Erythroblast (primary cell): ENCODE measurements at places on chromosomes 7 and 10.

- DNase-seq = peak; percentile 53
Observed at GRCh38 chr10:52308251-52309031, 5.6 kb upstream of the DKK1 start.

- DNase-seq = no peak
Observed at GRCh38 chr7:138919216-138919615, 62.0 kb downstream of the KIAA1549 start.

DNA sequence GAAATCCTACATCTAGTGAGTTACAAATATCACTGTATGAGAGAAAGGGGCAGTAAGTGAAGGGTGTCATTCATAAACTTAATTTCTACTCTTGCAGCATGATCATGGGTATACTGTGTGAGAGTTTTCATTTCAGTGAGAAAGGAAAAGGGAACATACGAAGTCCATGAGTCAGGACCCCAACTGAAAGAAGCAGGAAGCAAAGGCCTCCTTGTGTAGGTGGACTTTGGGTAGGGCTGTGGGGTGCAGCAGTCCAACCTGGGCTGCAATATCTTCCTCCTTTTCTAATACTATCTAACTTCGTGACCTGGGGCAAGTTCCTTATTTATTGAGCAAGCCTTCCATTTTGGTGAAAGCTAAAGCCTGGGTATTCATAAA lies 248.2 kb upstream of the TCF7L2 start:
- no peak for DNase-seq

DNA sequence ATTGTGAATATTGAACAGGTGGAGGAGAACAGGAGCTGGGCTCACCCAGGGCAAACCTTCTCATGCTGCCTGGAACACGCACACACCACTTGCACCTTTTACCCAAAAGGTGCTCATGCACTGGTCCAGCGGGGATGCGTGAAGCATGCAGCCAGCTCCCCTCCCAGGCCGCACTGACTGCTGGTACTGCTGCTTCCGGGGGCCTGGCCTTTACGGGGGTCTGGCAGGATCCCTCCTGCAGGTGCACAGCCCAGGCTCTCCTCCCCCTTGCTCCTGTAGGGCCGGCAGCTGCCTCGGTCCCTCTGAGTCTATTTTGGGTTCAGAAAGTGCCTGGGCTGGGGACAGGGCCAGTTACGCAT lies 221.7 kb downstream of the DNAJB6 start:
- no peak for DNase-seq

- no peak for DNase-seq
Observed at GRCh38 chr7:73880755-73881328, 19.9 kb downstream of the TMEM270 start.

DNA sequence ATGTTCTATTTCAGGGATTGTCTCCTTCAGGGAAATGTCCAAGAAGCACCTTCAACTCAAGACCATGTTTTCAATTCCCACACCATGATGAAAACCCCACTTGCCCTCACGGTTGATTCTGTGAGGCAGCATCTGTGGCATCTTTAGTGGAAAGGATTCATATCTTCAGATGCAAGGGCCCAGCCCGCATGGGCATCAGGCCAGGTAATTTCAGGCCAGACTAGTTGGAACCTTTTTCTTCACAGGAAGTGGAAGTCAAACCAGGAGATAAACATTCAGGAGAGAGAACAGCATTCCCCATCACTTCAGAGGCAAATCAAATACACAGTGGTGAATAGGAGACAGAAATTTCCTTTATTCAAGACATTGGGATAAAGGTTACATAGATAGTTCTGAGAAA lies 88.8 kb downstream of the JCAD start:
- DNase-seq = no peak

GRCh38 chr7:36831049-36831448 lies 106.8 kb upstream of the AOAH start:
- no peak for DNase-seq

DNA sequence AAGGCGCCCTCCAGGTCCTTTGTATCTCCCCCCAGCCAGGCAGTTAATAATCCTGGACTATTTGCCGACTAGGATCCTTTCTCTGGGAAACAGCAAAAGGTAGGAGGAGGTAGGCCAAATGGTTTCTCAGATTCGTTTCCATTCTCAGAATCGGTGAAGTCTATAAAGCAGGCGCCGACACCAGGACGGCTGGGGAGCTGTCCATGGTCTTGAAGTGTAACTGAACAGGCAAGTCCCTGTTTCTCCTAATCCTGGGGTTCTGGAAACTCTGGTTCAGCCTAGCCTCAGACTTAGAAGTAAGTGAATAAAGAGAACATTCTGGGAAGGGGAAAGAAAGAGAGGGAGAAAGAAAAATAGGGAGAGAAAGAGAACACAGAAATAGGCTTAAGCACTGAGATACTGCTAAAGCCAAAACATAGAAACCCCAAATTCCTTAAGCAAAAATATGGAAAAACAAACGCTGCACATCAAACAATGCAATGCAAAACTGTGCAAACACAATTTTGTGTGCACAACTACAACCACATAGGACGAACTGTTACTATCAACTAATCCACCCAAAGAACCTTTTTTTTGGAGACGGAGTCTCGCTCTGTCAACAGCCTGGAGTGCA lies 11.1 kb upstream of the INA start:
- peak; percentile 69 for DNase-seq

DNA sequence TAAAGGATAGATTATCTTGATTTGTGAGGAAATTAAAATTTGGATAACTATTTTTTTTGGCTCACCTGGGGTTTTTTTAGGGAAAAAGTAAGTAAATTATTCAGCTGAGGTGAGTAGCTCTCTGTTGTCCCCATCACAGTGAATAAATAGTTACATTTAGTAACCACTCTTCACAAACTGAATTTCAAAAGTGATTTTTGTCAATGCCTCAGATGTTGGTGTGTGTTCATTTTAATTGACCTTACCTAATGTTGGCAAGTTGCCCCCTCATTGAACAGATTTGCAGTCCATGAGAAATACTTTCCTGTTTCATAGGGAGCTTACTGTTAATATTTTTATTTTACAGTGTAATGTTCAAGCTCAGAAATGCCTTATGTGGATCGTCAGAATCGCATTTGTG lies 18.3 kb downstream of the PLEKHA1 start:
- DNase-seq = no peak

- DNase-seq = no peak
Observed at GRCh38 chr7:113320419-113320818, 202.1 kb upstream of the SMIM30 start.

- DNase-seq = no peak
Observed at GRCh38 chr7:68914006-68914405, 684.3 kb upstream of the AUTS2 start.

GRCh38 chr10:82982110-82982608 lies 1107.2 kb downstream of the NRG3 start:
- DNase-seq = no peak

GRCh38 chr7:23369100-23369499 lies 70.0 kb downstream of the MALSU1 start:
- DNase-seq = no peak

- no peak for DNase-seq
Observed at GRCh38 chr10:10320956-10321355, 696.7 kb upstream of the CELF2 start.

DNA sequence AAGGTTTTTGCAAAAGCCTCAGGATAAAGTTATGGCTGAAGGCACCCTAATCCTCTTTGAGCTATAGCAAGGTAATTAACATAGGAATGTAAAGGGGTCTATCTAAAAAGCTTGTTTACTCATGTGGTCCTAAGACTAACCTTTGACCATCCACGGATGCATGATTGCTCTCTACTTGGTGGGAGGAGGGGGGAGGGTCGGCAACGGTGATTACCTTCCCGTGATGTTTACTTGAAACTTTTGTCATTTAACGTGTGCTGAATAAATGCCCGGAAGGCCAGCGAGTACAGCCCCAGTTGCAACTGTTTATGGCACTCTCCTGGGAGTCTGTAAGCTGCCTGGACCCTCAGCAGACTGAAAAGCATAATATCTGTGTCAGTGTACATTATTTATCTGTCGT lies 78.9 kb upstream of the GPR22 start:
- DNase-seq = no peak

DNA sequence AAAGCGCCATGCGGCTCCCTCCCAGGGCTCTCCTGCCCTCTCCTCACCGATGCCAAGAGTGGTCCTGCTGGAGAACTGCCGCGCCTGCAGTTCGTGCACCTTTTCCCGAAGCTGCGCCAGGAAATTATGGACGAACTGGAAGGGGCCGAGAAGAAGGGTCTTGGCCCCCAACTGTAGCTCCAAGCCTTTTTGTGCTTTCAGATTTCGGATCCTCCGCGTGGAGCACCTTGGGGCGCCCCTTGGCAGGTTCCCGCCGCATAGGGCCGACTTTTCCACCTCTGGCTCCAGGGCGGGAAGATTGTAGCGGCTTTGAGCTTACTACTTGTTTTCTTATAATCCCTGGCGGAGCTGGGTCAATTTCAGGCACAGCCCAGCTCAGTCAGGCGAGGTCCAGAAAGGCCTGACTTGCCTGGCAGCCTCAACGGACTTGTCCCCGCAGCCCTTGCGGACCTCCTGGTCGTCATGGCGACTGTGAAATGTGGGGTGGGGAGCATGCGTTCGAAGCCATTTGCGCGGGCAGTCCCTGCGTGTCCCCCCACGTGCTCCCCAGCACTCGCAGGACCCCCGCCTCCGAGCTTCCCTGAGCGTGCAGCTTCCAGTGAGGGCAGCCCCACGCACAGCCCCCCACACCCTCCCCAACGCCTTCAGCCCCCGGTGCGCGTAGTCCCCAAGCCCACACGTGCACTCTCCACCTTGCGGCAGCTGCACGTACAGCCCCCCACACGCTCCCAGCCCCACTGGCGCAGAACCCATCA lies 129.9 kb downstream of the KBTBD2 start:
- DNase-seq = peak; percentile 30

DNA sequence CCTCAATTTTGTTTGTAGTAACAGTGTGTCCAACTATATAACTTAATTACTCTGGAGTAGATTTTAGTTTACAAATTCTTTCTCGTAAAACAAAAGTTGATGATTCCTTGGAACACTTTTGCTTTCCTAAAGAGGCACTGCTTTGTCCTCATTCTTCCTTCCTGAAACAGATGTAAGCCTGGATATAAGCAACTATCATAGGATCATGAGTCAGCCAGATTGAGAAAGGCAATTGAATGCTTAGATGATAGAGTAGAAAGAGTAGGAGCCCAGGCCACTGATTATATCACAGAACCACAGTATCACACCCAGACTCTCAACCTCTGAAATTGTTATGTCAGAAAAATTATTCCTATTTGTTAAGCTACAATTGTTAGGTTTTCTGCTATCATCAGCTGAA lies 69.9 kb downstream of the TMEM106B start:
- DNase-seq = no peak

DNA sequence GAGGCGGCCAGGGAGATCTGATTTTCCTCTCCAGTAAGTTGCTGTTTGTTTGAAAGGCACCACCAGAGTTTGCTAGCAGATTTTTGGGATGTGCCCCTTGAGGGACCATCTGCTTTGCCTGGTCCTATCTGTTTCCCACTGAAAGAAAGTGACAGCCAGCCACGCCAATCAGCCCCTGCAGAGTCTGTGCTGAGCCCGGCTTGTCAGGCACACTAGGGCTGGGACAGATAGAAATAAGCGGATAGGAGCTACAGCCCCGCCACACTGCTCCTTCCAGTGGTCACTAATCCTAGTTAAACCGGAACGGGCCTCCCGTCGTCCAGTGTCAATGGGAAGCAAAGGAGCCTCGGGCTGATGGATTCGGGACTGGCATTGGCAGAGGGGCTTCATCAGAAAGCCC lies 161.9 kb upstream of the PRR15 start:
- no peak for DNase-seq

DNA sequence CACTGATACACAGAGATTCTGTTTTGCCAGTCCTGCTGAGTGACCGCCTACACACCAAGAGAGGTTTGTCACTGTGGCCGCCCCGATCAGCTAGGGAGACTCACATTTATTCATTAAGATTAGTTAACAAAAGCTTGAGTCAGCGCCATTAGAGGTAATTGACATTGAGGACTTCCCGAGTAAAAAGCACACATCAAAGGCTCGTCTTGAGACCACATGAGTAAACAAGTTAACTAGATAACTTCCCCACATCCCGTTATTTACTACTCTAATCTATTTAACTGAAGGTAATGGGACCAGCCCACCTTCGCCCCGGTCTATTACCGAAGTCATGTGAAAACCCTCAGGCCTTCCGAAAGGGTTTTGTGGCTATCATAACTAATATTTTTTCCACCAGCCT lies 23.0 kb downstream of the SRRM3 start:
- DNase-seq = no peak

GRCh38 chr10:62810156-62810902 lies 5.8 kb downstream of the ADO start:
- no peak for DNase-seq

GRCh38 chr7:55539380-55539779 lies 32.9 kb downstream of the VOPP1 start:
- DNase-seq = no peak
